CD14-positive monocyte (primary cell): ENCODE measurements at places on chromosomes 12 and 14. TPM values are rescaled to one million over a fixed set of nuclear protein-coding genes. Genes with fewer than 3 reads are reported as not detected.

The TEX52 gene
- not detected for polyA plus RNA-seq

The DCAF4 gene
- polyA plus RNA-seq, result 4.8 and 7.2 TPM in 2 replicates

The LETMD1 gene
- 13.2 TPM for polyA plus RNA-seq

The BCL11B gene
- polyA plus RNA-seq, result 0.01 TPM in 2 replicates

The RHEBL1 gene
- 0.17 TPM for polyA plus RNA-seq

The KRT73 gene
- polyA plus RNA-seq, result not detected in 2 replicates

The DDX51 gene
- 1.7 TPM for polyA plus RNA-seq

The ATP2A2 gene
- polyA plus RNA-seq, result 42.9 and 83.1 TPM in 2 replicates

The FBLN5 gene
- polyA plus RNA-seq, result not detected in 2 replicates
